Fibroblast of skin of right quadriceps (primary cell): ENCODE measurements at places on chromosomes 1 and 21.

GRCh38 chr1:27858072-27858948 is 14.0 kb upstream of the THEMIS2 start:
- DNase-seq: peak; percentile 80

GRCh38 chr1:20931930-20932436 is 144.9 kb upstream of the HP1BP3 start:
- no peak for DNase-seq

DNA sequence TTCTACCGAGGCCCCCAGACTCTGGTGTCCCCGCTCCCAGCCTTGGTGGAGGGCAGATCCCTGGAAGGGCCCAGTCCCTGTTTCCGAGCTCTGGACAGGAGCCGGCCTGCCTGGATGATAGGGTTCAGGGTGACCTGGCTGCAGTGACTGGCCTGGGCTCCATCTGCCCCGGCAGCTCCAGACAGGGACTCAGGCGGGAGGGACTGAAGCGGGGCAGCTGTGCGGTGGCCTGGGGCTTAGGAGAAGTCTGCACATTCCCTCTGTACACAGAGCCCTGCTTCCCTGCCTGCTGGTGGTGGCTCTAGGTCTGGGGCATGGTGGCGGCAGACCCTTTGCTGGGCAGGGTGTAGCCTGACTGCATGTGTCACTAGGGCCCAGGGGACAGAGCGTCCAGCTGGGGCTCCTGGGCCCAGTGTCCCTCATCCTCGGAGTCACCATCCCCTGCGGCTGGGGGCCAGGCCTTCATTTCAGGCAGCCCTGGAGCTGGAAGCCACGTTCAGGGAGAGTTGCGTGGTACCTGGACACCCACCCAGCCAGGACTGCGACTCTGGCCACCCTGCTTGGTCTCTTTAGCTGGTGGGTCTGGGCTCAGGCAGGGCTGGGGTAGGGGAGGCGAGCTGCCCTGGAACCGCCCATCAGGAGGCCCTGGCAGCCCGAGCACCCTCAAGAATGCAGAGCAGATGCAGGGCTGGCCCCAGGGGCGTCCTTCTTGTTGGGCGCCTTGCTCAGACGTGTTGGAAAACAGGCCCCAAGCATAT is 9.6 kb downstream of the ARHGEF16 start:
- DNase-seq: no peak

- DNase-seq: peak; percentile 50
These were observed 51.6 kb downstream of the GNG4 start for GRCh38 chr1:235597867-235598553.

DNA sequence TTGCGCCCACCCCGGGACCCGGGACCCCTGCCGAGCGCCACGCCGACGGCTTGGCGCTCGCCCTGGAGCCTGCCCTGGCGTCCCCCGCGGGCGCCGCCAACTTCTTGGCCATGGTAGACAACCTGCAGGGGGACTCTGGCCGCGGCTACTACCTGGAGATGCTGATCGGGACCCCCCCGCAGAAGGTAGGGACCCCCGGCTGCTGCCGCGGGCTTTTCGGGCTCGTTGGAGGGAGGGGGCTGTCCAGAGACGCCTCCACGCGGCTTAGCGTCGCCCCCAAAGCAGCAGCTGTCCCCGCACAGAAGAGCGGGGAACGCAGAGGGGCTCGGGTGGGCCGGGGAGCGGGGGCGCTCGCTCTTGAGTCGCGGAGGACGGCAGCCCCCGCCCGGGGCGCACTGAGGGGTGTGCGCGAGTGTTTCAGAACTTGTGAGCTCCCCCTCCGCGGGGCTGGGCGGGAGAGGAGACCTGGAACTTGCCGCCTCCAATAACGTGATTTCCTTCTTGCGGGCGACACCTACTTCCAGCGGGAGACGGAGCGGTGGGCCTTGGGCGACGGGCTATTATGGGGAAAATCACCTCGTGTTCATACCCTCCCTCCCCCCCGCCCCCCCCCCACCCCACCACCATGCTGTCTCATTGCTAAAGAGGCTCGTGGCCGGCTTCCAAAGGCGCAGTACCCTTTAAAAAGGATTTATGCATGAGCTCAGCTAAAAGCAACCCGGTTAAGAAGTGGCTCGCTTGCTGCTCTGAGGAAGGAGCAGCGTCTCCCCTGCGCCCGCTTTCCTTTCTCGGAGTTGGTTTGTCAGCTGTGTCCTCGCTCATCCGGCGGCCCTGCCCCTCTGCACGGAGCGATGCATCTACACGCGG is 664 bp downstream of the BACE2 start:
- DNase-seq: peak; percentile 67

DNA sequence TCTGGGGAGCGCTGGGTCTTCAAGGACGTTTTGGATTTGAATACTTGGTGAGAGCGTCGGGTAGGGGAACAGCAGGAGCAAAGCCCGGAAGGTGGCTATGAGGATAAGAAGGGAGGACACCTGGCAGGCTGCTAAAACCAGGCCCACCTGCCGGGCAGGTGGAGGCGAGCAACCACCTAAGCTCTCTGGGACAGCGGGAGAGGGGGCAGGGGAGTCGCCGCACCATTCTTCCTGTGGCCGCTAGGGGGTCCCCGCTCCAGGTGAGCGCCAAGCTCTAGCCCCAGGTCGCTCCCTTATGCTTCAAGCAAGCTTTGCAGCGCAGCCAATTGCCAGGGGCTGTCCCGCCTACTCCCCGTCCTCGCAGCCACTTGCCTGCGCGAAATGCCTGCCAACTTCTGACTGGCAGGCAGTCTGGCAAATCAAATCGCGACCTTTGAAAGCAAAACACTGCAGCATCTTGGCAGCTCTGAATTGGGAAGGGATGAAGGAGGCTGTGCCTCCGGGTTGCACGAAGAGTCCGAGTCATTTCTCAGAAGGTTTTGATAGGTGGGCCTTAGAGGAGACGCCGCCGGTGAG is at the start of gene NIPAL3:
NIPAL3 (plus strand) TSS at position 469 of the 576 bp plus-strand sequence. CDS start 3,746 bp downstream, outside the sequence.
- DNase-seq: peak; percentile 99

DNA sequence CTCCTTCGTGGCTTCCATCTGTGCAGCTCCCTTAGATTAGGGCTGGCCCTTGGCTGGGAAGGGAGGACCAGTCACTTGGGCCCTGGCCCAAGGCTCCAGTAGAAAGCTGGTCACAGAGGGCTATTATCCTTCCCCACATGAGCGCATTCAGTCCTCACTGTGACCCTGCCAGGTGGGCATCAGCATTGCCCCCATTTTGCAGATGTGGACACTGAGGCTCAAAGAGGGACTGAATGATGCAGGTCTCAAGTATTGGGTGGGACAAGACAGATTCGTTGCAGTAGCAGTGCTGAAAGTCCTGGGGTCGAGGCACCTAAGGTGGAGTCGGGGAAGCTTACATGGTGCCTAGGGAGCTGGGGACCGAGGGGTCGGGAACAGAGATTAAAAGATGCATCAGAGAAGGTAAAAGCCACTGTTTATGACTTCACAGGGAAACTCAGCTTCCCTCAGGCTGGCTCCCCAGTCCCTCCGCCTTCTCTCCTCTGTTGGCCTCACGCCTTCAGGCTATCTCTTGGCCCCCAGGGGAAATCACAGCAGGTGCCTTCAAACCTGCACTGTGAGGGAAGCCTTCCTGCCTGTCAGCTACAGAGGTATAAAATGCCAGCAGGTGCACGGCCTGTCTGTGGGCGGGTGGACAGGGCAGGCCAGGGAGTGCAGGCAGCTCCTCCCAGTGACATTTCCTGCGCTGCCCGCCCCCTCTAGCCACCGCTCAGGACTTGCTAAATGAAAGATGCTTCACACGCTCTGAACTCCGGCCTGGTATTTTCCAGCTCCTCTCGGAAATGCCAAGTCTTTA is 178.4 kb downstream of the GRIK3 start:
- DNase-seq: no peak

- no peak for DNase-seq
These were observed 30.8 kb downstream of the ST6GALNAC3 start for GRCh38 chr1:76105372-76105771.

DNA sequence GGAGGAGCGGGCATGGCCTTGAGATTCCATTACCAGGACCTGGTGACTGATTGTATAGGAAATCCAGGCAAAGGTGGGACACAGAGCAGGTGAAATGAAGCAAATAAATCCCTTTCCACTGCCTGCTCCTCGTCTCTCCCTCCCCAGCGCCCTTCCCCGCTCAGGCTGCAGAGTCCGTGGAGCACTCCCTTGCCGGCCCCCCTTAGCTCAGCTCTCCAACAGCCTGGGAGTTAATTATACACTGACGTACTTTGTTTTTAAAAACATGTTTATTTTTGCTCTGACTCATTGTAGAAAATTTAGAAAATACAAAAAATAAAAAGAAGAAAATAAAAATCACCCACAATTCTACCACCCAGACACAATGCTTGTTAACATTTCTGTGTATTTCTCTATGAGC is 61.7 kb downstream of the LGR6 start:
- no peak for DNase-seq

- peak; percentile 90 for DNase-seq
These were observed 108.2 kb upstream of the GREM2 start for GRCh38 chr1:240719953-240720700.

DNA sequence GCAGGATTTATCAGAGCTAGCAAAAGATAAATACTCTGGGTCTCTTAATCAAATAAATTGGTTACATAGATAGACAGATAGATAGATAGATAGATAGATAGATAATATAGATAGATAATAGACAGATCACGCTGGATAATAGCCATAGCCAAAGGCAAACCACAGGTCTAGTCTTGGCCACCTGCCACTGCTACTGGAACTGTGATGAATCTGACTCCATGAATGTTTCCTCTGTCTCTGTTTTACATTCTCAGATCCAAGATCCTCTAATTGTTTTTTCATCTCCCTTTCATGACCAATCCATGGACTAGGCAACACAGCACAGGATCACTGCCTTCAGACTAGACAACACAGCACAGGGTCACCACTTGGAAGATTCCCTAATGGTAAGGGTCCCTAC is 444.7 kb upstream of the NFIA start:
- DNase-seq: no peak

- no peak for DNase-seq
These were observed 36.6 kb downstream of the DOP1B start for GRCh38 chr21:36193200-36193599.

- peak; percentile 49 for DNase-seq
These were observed 39.7 kb downstream of the UBE2U start for GRCh38 chr1:64242895-64243756.

GRCh38 chr1:91680556-91681155 is 180.0 kb downstream of the CDC7 start:
- DNase-seq: no peak

GRCh38 chr1:14320518-14320917 is 278.0 kb upstream of the KAZN start:
- peak; percentile 61 for DNase-seq

DNA sequence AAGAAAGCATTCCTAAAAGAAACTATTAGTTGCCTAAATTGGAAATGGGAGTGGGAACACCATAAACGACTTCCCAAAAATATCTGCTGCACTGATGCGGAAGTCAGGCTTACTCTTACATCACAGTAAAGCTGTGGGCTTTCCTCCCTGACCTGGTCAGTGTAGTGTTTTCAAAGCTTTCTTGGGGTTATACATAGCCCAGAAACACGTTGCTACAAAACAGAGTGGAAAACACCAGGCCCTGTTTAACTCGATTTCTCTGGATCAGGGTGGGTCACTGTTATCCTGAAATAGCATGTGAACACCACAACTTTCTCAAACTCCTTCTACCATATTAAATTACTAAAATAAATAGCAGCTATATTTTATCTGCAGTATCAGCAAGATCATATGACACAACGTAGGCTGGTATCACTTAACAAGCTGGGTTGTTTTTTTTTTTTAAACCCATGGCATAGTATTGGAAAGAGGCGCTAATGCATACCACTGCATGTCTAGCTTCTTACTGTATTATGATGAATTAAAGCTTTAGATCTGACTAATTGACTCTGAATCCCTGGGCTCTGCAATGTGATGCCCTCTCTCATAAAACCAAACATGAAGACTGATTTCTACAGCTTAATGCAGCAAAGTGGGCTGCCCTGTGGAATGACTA is 184.6 kb downstream of the TGFB2 start:
- peak; percentile 52 for DNase-seq

- DNase-seq: no peak
These were observed at the start of gene GNG4 for GRCh38 chr1:235649368-235650163. Gene GNG4, minus strand, starts transcription at chr1:235649784. Its CDS starts 65,946 bp downstream, at chr1:235583838.

DNA sequence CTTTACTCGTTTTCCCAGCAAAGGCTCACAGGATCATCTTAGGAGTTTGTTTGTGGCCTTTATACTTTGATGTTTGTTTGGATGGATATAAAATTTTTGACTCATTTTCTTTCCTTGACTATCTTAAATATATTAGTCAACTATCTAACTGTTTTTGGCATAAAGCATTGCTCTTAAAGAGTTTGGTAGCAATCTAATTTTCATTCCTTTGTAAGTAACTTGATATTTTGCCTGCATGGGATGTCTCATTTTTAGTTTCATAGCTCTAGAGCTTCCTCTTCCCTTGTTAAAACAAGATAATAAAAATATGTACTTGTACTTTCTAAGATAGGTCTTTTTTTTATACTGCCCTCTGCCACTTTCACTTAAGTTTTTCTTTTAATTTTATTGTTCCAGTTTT is 161.9 kb downstream of the MAGI3 start:
- no peak for DNase-seq

GRCh38 chr1:53477651-53478501 is 18.7 kb downstream of the DMRTB1 start:
- peak; percentile 66 for DNase-seq

DNA sequence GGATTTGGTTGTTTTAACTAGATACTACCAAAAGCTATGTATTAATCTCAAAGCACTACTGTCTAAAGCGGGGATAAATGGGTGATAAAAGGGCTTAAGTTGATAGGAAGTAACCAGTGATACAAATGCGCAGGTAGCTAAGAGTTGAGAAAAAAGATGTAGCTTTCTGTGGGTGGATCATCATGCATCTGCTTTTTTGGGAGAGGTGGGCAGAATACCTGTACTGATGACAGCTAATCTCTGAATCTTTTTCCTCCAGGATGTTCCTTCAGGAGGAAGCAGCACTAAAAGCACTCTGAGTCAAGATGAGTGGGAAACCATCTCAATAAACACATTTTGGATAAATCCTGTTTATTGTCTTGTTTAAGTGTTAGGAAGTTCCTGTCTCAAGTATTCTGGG is 1.2 kb downstream of the RPS27 start:
- no peak for DNase-seq

DNA sequence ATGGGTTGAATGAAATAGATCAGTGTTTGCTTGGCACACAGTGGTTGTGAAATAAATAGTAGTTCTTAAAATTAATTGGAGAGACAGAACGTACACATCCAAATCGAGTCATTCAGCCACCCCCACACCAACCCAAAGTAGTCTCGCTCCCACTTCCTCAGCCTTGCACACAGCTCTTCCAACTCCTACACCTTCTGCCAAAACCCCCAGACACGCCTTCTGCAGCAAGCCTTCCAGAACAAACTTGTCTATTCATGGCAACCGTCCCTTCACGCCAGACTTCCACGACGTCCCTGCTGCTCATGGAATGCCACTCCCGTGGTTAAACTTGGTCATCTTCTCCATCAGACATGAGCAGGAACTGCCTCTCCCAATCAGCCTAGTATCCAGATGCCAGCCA is 37.5 kb upstream of the RD3 start:
- DNase-seq: no peak

- DNase-seq: no peak
These were observed 71.3 kb upstream of the PKN2 start for GRCh38 chr1:88612773-88613172.

GRCh38 chr1:166166329-166166697 is 488 bp downstream of the FAM78B start:
- no peak for DNase-seq
